ENCODE measurements at places on chromosomes 5 and 9. TPM values are rescaled to one million over a fixed set of nuclear protein-coding genes. Genes with fewer than 3 reads are reported as not detected.

DNA sequence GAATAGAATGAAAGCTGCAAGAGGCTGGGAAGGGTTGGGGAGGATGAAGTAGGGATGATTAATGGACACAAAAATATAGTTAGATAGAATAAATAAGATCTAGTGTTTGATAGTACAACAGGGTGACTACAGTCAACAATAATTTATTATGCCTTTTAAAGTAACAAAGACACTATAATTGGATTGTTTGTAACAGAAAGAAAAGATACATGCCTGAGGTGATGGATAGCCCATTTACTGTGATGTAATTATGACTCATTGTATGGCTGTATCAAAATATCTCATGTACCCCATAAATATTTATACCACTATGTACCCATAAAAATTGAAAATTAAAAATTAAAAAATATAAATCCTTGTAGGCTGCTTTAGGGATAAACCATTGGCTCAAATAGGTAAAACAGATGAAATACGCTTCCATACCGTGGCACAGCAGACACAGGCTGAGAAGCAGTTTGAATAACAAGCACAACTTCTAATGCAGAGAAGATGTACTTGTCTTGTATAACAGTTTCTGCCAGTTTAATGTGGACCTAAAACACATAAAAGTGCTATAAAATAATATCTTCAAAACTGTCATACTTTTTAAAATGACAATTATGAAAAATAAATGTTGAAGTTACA is 34.9 kb downstream of the APBA1 start:
- DNase-seq = no peak

PAX5 gene
- total RNA-seq = not detected

- DNase-seq = peak; percentile 39
These were observed 1.2 kb downstream of the SURF4 start for GRCh38 chr9:133374612-133375115.

MYMK gene
- total RNA-seq = not detected

DNA sequence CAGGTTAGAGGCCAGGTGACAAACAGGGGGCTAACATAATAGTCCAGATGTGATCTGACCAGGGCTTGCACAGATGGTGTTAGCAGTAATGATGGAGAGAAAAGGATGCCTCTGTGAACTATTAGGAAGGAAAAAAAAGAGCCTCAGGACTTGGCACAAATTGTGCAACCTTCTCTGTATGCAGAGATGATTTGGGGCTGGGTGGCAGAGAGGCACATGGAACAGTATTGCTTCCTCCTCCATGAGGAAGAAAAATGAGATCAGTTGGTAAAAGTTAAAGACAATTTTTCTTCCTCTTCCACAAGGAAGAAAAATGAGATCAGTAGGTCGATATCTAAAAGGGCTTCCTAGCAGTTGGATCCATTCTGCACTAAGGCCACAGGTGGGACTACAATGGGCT is 13.9 kb upstream of the ANXA6 start:
- DNase-seq = no peak

F2RL1 gene
- total RNA-seq = 1.2 TPM

DNA sequence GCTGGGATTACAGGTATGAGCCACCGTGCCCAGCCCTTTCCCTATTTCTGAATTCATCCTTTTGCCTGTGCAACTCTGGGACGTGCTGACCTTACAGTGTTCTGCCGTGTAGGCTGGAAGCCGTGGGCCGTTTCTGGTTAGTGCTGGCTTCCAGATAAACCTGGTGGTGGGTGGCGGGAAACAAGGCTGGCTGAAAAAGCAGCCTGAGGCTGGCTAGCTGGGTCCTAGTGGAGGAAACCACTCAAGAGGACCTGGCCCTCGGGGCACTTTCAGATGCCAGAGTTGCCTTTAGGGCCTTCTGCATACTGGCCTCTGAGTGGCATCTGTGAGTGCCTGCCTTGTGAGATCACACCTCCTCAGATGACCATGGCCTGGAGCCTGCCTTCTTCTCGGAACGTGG is 26.9 kb downstream of the GALNT12 start:
- DNase-seq = no peak

DNA sequence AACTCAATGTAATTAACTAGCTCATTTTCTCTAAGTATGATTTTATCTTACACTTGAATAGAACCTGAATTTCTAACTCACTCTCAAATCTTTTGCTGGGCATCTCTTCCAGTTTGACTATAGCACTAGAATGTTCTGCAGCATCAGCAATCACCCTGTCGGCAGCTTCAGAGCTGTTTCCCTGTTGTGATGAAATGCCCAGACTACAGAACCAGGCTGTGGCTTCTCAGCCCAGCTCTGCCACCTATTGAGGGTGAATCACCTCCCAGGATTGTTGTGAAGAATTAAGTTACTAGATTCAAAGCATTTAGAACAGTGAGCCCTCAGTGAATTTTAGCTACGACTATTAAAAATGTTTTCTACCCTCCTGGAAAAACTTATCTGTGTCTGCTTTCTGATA is 90.4 kb upstream of the ANKRD55 start:
- no peak for DNase-seq

DNA sequence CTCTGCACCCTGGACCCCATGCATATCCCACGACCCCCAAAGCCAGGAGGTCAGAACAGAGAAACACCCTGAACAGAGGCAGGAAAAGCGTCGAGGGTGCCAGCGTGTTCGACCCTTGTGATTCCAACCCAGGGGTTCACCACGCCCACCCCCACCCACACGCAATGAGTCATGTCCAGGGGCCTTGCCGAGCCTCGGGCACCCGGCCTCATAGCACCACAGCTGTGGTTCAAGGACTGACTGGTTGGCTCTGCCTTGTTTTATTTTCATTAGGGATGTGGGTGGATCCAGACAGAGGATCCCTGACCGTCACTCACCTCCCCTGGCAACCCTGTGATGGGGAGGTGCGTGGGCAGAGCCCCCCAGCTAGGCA is 9.5 kb upstream of the QSOX2 start:
- DNase-seq = no peak

TAF11L5 gene
- not detected for total RNA-seq

GRCh38 chr5:21663082-21663481 is 1190.1 kb downstream of the CDH12 start:
- DNase-seq = no peak

DNA sequence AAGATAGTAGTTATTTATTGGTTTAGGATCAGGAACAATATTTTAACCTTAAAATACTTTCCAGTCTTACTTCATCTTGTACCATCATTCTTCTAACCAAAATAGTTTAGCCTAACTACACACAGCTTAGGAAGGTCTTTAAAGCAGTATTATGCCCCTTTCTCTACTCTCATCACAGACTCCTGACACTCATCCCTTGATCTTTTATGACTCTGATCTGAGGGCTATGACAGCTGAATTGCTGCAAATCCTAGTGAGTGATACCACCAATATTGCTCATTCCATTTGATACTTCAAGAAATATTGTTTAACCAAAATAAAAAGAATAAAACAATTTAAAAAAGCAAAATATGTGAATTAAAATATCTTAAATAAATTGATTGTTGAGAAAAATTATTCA is 746.6 kb upstream of the ACO1 start:
- no peak for DNase-seq

SPINK1 gene
- total RNA-seq = not detected

GRCh38 chr9:34701769-34702736 is 7.9 kb downstream of the CCL21 start:
- DNase-seq = peak; percentile 80

DNA sequence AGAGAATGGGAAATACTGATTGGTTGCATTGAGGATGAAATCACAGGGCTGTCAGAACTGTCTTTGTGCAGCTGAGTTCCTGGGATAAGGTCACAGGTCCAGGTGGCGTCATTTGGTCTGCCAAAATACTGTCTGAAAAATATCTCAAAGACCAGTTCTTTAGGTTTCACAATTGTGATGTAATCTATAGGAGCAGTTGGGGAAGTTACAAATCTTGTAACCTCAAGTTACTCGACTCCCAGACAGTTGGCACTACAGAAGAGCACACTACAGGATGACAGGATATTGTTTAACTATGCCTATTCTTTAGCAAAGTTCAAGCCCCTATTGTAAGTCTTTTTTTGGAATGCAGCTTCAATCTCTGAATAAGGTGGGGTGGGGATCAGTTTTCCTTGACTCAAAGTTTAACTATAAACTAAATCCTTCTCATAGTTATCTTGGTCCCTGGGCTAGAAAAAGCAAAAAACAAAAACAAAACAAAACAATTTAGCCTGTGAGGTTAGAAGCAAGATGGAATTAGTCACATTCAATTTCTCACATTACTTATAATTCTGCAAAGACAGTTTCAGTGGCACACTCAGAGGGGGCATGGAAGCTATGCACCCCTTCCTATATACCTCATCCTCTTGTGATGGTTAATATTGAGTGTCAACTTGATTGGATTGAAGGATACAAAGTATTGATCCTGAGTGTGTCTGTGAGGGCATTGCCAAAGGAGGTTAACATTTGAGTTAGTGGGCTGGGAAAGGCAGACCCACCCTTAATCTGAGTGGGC is 276.0 kb downstream of the AUH start:
- no peak for DNase-seq

- no peak for DNase-seq
These were observed 129.6 kb downstream of the TLE1 start for GRCh38 chr9:81559709-81560108.

BRINP1 gene
- 48.5 TPM for total RNA-seq

DNA sequence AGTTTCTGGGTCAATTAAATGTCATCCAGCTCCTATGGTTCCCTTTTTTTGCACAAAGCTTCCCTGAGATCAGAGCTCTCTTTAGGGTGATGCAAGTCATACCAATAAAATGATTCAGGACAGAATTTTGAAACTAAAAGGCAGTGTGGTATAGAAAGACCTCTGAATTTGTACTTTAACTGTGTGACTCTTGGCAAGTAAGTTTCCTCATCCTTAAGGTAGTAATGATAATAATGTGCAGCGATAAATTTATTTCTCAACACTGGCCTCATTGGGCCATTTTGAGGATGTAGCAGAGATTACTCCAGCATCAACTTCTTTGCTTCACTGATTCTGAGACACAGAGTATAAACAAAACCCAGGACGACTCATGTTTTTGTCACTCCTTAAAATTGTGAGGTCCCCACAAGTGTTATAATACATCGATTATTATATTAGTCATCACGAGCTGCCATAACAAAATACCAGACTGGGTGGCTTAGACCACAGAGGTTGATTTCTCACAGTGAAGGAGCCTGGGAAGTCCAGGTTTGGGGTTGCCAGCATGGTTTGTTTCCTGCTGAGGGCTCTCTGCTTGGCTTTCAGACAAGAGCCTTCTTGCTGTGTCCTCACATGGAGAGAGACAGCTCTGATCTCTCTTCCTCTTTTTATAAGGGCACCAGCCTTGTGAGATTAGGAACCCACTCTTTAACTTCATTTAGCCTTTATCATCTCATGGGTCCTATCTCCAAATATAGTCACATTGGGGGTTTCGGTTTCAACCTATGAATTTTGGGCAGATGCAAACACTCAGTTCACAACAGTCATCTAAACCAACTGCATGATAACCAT is 293.0 kb downstream of the ZNF608 start:
- no peak for DNase-seq

DNA sequence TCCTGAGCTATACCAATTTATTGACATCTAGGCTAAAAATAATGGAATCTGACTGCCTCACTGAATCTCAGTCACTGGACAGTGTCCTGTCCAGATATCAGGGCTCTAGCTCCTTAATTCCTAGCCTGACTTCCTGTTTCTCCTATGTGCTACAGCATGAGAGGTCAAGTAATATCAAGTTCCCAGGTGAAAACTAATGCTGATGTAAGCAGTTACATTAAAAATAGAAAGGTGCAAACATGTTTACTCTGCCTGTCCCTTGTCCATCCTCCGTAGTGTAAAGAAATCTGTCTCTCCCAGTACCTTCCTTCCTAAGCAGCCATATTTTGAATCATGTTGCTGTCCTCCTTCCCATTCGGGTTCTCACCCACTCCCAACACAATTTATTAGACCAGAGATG is 145.9 kb upstream of the GHR start:
- no peak for DNase-seq

DNA sequence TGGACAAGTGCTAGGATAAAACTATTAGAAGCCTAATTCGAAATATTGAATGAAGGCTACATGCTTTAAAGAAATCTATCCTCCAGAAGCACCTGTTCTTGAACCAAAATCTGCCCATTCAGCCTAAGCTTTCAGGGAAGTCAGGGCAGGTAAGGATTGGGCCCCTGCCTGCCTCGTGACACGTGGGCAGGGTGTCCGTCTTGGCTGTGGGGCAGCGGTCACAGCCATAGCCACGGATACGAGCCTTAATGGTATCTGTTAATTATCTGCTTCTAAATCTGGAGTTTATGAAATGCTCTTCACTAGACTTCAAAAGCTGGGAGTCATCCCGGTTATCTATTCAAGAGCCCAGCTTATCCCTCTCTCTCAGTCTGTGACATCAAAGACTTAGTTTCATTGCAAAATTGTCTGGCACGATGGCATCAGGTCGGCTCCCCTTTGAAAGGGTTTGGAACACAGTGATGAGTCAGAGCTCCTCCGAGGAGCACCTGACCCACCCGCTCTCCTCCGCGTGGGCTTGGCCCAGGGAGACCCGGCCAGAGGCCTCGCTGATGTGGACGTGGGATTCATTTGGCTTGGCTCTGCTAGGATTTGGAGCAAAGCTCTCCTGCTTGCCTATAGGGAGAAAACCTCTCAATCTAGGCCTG is 135.9 kb downstream of the MACROH2A1 start:
- no peak for DNase-seq

GRCh38 chr9:135960411-135961276 is 529 bp downstream of the UBAC1 start:
- no peak for DNase-seq

GRCh38 chr5:103706939-103707682 is 144.5 kb upstream of the NUDT12 start:
- DNase-seq = no peak

GRCh38 chr9:16205455-16205854 is 652.6 kb downstream of the CCDC171 start:
- no peak for DNase-seq

DNA sequence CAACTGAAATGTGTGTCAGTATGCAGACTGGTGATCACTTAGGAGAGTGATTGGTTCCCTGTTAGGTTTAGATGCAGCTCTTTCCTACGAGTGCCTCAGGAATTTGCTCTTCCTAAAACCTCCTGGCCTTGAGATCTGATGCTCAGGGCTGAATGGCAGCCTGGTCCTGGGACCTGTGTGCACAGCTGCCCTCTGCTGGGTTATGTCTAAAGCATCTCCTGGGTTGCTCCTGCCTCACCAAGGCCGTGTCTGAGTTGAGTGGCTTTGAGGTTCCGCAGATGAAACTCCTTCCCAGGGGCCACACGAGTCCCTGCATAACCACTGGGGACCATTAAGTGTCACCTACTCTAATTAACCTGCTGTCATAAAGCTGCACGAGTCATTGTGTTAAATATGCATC is 59.5 kb downstream of the MVB12B start:
- no peak for DNase-seq

- no peak for DNase-seq
These were observed 120.7 kb upstream of the SLIT3 start for GRCh38 chr5:169421677-169422076.

GRCh38 chr9:112569186-112569585 is 82.6 kb downstream of the KIAA1958 start:
- DNase-seq = no peak

DNA sequence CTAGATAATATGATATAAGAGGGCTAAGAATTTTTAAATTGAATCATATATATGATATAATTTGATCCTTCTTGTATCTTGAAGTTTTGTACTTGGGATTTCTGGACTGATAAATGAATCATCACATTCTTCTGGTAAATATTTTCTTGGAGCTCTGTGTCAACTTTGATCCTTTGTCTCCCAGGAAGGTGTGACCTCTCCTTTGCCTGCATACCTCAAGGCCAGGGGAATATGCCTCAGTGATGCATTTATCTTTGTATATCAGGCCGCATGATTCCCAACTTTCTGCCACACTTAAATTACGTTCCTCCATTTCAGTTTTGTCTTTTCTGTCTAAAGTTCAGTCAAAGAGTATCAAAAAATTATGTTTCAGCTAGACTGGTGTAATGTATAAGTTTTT is 101.2 kb downstream of the NLN start:
- no peak for DNase-seq

SCGB3A2 gene
- not detected for total RNA-seq

ARHGEF37 gene
- 1.2 TPM for total RNA-seq

Data from frontal cortex (tissue), 4 donors.